NCI-H460 (cell line): ENCODE measurements at places on chromosomes 16 and 17.

- peak; percentile 70 for DNase-seq
Measured at GRCh38 chr17:66200685-66201092, 8.8 kb upstream of the CEP112 start.

GRCh38 chr16:89114159-89114981, 20.7 kb downstream of the ACSF3 start:
- DNase-seq: no peak

GRCh38 chr17:72613806-72614292, 478.6 kb downstream of the SLC39A11 start:
- DNase-seq: no peak

DNA sequence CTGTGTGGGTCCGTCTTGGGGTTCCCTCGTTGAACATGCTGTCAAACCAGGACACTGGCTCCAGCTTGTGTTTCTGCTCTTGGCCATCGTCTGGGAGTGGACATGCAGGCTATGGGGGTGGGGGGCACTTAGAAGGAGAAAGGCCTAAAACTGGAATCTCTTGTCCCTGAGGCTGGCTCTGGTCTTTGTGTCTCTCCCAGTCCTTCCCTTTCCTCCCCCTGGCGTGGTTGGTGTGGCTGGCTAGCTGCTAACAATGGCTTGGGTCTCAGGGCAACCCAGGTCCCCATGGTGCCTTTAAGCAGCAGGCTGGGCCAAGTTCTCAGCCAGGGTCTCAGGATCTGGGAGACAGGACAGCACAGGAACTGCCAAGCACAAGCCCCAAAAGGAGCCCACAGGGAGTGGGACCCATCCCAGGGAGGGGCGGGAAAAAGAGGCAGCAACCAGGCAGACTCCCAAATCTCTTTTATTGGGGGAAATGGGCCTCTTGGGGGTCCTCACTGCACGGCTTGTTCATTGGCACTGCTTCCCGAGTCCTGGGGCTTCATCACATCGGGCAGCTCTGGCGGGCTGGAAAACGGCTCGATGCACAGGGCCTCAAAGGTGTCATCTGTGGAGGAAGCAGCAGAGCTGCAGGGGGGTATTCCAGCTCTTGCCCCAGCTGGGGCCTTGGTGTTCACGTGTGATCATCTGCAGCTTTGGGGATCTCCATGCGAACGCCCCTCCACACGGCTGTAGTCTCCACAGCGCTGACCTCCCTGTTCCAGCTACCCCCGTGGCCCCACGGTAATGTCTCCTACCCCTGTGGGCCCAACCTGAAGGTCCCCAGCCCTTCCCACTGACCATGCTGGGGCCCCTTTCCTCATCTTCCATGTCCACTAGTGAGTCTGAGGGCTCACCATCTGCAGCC, 5.3 kb downstream of the ELOB start:
- DNase-seq: no peak

DNA sequence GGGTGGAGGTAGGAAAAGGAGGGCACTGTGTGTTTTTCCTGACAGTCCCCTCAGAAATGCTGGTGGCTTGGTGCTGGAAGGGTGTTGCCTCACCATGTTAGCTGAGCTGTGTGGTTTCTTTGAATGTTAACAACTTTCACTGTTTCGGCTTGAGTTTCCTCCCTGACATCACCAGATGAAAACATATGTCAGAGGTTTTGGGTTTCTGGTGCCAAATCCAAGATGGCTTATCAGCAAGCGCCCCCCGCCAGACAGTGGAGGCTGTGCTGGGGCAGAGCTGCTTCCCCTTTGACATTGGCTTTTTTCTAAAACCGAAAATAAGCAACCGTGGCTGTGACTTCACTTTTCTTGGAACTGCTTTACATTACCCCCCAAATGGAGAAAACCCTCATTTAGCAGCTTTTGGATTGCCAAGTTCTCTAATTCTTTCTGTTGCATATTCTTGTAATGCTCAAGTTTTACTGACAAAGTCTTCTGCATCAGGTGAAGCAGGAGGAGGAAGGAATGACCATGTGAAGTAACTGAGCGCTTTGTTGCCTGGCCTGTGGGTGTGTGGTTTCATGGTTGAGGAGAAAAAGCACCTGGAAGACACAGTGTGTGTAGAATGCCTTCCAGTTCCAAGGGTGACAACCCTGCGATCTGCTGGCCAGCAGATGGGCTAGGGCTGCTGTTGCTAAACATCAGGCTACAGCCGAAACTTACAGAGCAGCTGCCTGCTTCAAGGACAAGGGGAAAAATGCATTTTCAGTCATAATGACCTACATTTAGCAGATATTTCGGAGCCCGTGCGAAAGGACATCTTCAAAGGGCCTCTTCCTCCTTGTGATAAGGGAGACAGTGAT, 9.7 kb downstream of the RMI2 start:
- no peak for DNase-seq

GRCh38 chr17:14664511-14664910, 363.6 kb downstream of the HS3ST3B1 start:
- DNase-seq: no peak

DNA sequence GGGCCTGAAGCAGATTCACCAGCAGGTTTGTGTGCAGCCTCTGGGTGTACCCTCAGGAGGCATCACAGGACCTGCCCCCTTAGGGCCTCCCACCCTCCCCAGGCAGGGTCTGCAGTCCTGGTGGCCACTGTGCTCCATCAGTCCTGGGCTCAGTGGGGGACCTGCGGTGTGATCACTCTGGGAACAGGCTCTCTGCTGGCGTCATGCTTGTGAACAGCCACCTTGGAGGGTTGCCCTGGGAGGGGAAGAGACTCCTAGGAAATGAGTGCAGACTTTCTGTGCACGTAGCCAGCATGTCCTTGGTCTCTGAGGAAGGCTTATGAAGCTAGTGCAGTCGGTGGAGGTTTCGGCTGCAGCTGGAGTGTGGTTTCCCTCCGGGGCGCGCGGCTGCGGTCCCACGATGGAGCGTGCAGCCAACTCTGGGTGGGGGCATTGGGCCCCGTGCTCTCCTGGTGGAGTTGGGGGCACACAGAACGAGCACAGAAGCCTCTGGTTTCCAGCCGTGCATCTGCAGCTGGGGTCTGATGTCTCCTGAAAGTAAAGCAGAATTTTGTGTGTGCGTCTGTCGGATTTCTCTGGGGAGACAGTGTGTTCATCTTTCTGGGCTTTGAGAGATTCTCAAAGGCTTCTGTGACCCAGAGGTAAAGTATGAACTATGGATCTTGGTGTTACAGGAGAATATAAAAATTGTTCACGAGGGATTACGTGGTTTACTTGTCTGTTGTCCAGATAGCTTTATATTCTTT, 68.1 kb upstream of the ZNF750 start:
- DNase-seq: no peak

GRCh38 chr16:81564421-81564911, 119.9 kb downstream of the CMIP start:
- DNase-seq: no peak

DNA sequence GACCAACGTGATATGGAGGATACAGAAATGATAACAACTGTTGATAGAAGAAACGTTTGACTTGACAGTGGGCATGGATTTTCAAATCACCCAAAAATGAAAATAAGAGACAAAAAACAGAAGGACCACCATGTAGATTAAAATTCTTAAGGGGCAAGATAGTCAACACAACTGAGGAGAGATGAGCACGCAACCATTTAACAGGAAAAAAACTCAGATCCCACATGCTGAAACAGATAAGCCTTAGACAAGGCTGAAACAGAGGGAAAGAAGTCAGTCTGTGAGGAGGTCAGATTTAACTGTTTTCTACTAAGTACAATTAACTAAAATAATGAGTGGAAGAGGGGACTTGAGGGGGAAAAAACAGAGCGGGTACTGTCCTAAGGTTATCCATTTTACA, 21.2 kb downstream of the RNF43 start:
- DNase-seq: no peak

GRCh38 chr17:73013301-73013700, 79.2 kb downstream of the SLC39A11 start:
- no peak for DNase-seq

GRCh38 chr16:68793401-68793857, 49.9 kb upstream of the TANGO6 start:
- DNase-seq: no peak

DNA sequence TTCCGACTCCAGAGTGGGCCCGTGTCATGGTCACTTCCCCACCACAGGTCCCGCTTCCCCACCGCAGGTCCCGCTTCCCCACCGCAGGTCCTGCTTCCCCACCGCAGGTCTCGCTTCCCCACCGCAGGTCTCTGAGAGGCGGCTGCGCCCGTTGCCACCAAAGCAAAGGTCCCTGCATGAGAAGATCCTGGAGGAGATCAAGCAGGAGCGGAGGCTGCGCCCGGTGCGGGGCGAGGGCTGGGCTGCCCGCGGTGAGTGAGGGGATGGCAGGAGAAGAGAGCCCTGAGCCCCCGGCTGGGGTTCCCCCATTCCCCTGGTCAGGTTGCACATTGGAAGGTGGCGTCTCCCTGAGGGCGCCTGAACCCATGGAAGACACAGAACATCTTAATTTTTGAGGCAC, 17.4 kb upstream of the TCF25 start:
- no peak for DNase-seq

DNA sequence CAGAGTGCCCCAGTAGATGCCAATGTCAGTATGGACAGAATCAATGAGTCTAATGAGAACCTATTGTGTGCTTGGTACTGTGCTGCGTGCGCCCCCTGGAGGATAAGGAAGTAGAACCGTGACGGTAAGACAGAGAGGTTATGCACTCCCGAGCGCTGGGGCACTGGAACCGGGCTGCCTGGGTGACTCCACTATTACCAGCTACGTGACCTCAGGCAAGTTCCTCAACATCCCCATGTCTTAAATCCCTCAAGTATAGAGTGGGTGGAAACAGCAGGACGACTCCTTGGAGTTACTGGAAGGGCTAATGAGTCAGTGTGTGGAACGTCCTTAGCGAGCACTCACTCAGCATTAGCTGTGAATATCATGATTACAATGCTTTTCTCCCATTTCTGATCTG, 16.2 kb downstream of the CHST4 start:
- peak; percentile 49 for DNase-seq

DNA sequence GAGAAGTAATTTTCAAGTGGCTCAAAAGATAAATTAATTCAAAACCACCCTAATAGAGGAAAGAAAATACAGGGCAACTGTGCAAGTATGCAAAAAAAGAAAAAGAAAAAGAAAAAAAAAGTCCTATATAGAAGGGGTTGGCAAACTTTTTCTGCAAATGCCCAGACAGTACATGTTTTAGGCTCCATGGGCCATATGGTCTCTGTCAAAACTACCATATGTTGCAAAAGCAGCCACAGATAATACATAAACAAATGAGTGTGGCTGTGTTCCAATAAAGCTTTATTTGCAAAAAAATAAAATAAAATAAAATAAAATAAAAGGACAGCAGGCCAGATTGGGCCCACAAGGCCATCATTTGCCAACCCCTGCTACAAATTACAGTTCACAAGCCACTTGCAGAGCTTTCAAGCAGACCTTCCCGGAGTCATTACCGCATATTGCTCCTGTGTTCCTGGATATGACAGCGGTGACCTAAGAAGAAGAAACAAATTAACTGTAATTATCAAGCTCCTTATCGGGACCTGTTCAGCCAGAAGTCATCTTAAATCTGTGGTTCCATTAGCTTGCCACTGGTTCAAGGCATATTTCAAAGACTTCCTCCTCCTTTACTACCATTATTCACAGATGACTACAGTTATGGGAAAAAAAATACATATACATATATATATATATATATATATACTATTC, 15.9 kb downstream of the ZC3H7A start:
- DNase-seq: no peak

- DNase-seq: no peak
Measured at GRCh38 chr17:61384692-61385576, 14.7 kb upstream of the TBX2 start.

DNA sequence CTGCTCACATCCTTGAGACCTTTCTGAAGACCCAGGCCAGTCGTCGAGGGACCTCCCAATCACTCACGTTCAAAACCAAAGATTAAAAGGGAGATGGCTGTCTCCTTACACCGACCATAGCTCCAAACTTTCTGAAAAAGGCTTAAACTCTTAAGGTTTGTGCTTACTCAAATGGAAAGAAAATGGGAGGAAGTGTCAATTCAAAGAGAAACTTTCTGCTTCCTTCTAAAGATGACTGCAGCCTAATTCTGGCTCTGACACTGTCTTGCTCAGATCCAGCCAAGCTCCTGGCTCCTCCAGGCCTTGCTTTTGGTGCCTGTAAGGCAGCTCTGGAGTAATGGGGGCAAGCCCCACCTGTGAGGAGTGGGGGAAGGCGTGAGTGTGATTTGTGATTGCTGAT, 54.9 kb upstream of the WSB1 start:
- DNase-seq: no peak

DNA sequence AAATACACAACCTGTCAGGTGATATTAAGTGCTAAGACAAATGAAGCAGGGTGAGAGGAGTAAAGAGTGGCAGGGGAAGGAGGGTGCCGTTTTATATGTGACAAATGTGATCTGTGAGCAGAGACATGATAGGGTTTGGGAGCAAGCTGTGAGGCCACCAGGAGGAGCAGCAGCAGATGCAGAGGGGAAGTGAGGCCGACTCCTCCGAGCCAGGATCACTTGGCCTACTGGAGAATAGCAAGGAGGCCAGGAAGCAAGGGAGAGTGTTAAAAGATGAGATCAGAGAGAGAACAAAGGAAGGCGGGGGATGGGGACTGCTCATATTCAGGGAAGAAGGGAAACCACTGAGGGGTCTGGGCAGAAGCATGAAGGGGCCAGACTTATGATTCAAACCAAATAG, 129.4 kb downstream of the TANGO6 start:
- no peak for DNase-seq

DNA sequence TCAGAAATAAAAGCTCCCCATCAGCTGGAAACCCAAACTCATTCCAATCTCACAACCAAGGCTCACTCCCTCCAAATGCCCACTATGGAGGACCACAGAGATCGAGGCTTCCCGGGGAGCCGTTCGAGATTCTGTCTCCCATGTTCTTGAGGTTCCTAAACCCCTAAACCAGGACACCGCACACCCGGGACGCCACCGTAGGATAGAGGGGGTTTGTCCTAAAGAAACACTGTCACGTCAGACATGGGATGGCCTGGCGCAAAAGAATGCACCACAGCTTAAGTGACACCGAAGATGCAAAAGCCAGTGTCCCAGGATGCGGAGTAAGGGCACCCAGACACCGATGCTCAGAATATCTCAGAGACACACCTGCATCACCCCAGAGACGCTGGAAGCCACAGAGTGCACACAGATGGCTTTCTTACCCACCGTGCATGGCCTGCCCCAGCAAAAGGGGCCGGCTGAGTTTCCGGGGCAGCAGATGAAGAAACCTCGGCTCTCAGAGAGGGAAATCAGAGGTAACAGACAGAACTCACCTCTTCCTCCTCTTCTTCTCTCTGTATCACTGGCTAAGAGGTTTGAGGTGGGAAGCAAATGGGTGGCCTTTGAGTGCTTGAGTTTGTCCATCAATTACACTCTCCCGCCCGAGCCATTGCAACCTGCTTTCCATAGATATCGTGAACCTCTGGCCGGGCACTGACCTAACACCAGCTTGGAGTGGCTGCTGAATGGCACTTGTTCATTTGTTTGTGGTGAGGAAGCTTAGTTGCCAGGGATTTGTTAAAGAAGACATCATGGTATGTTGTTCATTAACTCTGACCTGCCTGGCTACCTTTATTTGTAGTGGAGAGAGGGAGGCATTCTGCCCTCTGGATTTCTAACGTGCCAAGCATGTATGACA, 65.1 kb upstream of the TNRC6C start:
- DNase-seq: no peak
